ENCODE measurements at places on chromosomes 1 and 21. TPM values are rescaled to one million over a fixed set of nuclear protein-coding genes. Genes with fewer than 3 reads are reported as not detected.

CCDC17 gene
- 4.0 TPM for total RNA-seq

SH2D1B gene
- total RNA-seq: under 0.01 TPM

LRRC71 gene
- not detected for total RNA-seq

KCNQ4 gene
- not detected for total RNA-seq

CCNL2 gene
- 133 TPM for total RNA-seq

ALG14 gene
- 2.4 TPM for total RNA-seq

GRCh38 chr1:218480137-218480536, 135.0 kb downstream of the TGFB2 start:
- peak; percentile 92 for DNase-seq

GRCh38 chr1:177366091-177366490, 195.3 kb downstream of the BRINP2 start:
- DNase-seq: no peak

DNA sequence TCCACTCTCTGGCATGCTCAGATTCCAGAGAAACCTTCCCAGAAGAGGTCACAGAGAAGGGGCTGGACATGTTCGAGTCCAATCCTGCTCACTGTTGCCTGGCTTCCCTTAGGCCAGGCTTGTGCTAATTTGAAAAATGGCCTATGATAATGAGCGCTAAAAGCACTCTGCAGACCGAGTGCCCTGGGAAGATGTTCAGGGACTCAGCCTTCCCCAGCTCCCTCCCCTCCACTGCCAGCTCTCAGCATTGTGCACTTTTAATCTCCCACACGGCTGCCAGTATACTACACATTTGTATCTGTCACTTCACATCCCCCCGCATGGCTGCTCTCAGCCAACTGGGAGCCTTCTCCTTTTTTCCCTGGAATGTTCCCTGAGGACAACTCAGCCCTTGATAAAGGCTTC, 24.1 kb downstream of the FAM163A start:
- DNase-seq: no peak

DNA sequence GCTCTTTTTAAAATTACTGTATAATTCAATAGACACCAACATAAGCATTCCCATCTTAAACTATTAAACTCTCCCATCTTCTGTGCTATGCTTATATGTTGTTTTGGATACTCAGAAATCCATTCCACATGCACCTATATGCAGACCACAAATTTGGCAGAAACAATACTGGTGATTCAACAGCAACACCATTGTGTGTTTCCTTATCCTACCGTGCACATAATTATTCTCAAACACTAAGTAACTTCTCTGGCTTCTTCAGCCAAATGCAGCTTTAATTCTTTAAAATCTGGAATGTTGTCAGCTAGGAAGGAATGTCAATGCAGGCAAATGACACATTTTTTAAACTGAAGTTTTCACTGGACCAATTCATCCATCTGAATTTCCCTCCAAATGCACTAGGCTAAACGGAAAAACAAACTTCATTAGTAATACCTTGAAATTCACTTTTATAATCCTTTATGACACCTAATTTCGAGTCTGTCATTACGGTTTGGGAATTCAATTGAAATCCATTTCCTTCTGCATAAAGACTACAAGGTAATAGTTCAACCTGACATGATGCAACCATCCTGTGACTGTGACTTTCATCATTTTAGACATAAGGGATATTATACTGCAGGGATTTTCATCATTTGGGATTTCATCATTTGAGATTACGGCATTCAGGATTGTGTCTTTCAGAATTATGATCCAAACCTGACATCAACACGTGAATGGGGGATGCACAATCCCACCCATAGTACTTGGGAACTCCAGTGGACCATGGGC, 308.5 kb downstream of the LTN1 start:
- peak; percentile 38 for DNase-seq

GRCh38 chr1:41718497-41718896, 200.2 kb downstream of the HIVEP3 start:
- DNase-seq: no peak

- DNase-seq: peak; percentile 85
Measured at GRCh38 chr1:170929412-170929834, 5.9 kb upstream of the MROH9 start.

DNA sequence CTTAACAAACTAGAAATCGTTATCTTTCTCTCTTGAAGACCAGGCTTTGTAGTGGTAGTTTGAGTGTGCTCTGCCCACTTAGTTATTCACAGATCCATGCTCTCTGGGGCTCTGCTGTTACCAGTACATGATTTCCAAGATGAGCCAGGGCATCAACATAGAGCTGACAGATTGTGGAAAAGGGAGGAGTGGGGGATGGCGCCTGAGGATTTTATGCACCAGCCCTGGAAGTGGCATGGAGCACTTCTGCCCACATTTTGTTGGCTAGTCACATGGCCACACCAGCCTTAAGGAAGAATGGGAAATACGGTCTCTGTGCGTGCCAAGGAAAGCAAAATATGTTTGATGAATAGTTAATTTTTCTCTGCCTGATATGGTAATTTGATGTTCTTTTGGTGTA, 18.2 kb downstream of the TSNAX start:
- no peak for DNase-seq

DNA sequence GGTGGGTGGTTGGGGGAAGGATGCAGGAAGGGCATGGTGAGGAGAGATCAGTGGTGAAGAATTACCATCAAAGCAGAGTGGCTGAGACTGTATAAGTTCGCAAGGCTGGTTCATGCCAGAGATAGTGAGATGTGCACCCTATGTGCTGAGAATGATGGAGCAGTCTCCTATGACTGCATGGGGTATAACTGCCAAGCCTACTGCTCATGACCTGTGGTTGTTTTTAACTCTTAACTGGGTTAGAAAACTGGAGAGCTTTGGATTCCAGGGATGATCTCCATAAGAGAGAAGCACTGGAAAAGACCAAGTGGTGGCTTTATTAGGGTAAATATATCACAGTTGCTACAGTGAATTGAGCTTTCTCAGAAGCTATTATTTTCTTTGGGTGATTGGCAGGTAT, 16.2 kb downstream of the WNT2B start:
- DNase-seq: no peak

DNA sequence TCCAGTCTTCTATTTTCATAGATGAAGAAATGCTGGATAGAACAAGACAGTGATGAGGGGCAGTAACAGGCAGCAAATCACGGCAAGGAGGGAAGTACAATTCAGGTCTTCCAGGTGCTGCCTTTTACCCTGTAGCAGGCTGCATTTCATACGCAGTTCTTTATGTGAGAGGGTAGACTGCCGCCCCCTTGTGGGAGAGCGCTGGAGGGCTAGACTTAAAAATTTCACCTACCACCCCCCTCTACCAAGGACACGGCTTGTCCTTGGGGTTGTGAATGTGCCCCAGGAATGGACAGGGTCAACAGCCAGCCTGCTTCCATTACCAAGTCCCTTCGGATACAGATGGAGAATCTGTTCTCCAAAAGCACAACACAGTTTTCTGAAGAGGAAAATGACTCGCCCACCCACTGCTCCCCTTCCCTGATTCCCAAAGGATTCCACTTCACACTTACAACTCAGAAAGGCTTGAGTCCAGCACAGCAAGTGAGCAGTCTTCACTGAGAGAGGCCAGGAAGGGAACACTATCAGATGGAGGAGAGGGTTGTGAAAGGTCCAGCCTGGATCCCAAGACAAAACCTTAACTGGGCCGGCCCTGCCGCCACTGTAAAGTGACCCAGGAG, 7.4 kb downstream of the WDR77 start:
- DNase-seq: no peak

GRCh38 chr1:220918285-220918951, 39.2 kb downstream of the HLX start:
- DNase-seq: no peak

- peak; percentile 13 for DNase-seq
Measured at GRCh38 chr1:235601104-235601503, 48.5 kb downstream of the GNG4 start.

DNA sequence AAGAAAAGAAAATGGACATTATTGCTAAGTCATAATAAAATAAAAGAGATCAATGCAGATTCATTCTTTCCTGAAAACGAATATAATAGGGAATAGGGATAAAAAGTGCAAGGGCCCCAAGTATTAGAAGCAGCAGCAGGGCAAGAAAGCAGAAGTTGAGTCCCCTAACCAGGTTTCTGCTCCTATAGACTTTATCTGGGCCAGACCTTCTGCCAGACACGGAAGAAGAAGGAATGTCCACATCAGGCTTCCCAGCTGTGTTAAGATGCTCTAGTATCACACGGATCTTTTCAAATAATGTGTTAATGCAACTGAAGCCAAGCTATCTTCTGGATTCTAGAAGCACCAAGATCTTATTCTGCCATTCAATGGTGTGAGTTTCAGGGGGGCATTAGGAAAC, 26.9 kb downstream of the CD244 start:
- no peak for DNase-seq
